ENCODE measurements at places on chromosomes 16 and 17. TPM values are rescaled to one million over a fixed set of nuclear protein-coding genes. Genes with fewer than 3 reads are reported as not detected.

GRCh38 chr17:19718041-19718612, 1.7 kb upstream of the SLC47A2 start:
- no peaks in the 10 kb centered on the region for H3K36me3 ChIP-seq
- no peaks in the 10 kb centered on the region for H3K27me3 ChIP-seq
- no peak overlapping the region for H3K4me3 ChIP-seq
- no peaks in the 10 kb centered on the region for H3K4me1 ChIP-seq
- H3K27ac ChIP-seq, result no peak overlapping the region
- DNase-seq, result no peak

DNA sequence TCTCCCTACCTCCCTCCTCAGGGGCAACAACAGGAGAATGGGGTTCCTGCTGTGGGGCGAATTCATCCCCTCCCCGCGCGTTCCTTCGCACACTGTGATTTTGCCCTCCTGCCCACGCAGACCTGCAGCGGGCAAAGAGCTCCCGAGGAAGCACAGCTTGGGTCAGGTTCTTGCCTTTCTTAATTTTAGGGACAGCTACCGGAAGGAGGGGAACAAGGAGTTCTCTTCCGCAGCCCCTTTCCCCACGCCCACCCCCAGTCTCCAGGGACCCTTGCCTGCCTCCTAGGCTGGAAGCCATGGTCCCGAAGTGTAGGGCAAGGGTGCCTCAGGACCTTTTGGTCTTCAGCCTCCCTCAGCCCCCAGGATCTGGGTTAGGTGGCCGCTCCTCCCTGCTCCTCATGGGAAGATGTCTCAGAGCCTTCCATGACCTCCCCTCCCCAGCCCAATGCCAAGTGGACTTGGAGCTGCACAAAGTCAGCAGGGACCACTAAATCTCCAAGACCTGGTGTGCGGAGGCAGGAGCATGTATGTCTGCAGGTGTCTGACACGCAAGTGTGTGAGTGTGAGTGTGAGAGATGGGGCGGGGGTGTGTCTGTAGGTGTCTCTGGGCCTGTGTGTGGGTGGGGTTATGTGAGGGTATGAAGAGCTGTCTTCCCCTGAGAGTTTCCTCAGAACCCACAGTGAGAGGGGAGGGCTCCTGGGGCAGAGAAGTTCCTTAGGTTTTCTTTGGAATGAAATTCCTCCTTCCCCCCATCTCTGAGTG, 5.9 kb upstream of the LASP1NB start:
- H3K4me3 ChIP-seq, result no peak overlapping the region
- H3K36me3 ChIP-seq, result peaks cover 64% of the 10 kb centered on the region
- H3K4me1 ChIP-seq, result no peaks in the 10 kb centered on the region

- H3K27ac ChIP-seq, result peak overlapping the region; percentile 64
- no peak overlapping the region for H3K4me3 ChIP-seq
- no peaks in the 10 kb centered on the region for H3K27me3 ChIP-seq
- peaks cover 36% of the 10 kb centered on the region for H3K4me1 ChIP-seq
- H3K36me3 ChIP-seq, result no peaks in the 10 kb centered on the region
- no peak for DNase-seq
Measured at GRCh38 chr16:65500919-65501318, 379.1 kb upstream of the CDH11 start.

- H3K36me3 ChIP-seq, result no peaks in the 10 kb centered on the region
- DNase-seq, result no peak
- no peak overlapping the region for H3K27ac ChIP-seq
- H3K4me1 ChIP-seq, result no peaks in the 10 kb centered on the region
Measured at GRCh38 chr16:27899736-27900135, 163.8 kb downstream of the GSG1L start.

- no peak for DNase-seq
- peaks cover 8% of the 10 kb centered on the region for H3K4me1 ChIP-seq
- H3K36me3 ChIP-seq, result peaks cover 49% of the 10 kb centered on the region
- no peaks in the 10 kb centered on the region for H3K27me3 ChIP-seq
- H3K4me3 ChIP-seq, result peak overlapping the region; percentile 95
- peak overlapping the region; percentile 95 for H3K27ac ChIP-seq
Measured at GRCh38 chr16:28821874-28822519, 802 bp upstream of the ATXN2L start.

DNA sequence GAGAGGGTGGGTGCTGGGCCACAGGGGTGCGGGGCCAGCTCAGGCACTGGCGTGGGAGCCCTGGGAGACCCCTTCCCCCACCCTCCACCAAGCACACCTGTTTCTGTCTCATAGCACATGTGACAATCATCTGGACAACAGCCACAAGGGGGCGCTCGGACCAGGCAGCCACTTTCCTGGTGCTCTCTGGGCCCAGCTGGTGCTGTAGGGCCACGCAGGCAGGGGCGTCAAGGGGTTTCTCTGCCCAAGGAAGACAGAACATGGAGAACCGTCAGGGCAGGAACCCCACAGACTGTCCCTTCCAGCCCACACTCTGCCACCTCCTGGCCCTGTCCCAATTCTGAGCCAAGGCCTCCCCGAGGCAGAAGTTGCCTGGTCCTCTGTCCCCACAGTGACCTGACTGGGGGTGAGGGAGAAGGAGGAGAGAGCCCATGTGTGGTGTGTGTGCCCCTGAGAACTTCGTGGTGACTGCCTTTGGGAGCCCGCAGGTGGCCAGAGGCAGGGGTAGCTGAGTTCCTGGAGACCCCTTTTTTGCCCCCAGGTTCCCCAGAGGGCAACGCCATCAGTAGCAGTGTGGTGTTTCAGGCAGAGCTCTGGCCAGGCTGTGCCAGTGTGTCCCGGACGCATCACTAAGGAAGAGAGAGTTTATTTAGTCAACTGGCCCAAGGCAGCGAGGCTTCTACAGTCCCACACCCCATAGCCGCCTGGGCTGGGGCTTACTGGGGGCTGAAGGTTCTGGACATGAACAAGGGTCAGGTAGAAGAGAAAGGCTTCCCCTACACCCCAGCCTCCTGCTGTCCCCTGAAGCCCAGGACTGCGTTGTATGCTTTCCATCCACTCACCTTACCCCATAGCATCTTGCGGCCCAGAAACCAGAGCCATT, 3.1 kb upstream of the SETD6 start:
- peak; percentile 55 for DNase-seq
- peaks cover 57% of the 10 kb centered on the region for H3K36me3 ChIP-seq
- peaks cover 6% of the 10 kb centered on the region for H3K4me1 ChIP-seq
- H3K4me3 ChIP-seq, result no peak overlapping the region
- H3K27me3 ChIP-seq, result no peaks in the 10 kb centered on the region

NPIPA8 gene
- not detected for total RNA-seq

CX3CL1 gene
- total RNA-seq, result 0.18 TPM
